Renal pelvis (tissue), 12 donors: ENCODE measurements at places on chromosomes 6 and 20. TPM values are rescaled to one million over a fixed set of nuclear protein-coding genes. Genes with fewer than 3 reads are reported as not detected.

DNA sequence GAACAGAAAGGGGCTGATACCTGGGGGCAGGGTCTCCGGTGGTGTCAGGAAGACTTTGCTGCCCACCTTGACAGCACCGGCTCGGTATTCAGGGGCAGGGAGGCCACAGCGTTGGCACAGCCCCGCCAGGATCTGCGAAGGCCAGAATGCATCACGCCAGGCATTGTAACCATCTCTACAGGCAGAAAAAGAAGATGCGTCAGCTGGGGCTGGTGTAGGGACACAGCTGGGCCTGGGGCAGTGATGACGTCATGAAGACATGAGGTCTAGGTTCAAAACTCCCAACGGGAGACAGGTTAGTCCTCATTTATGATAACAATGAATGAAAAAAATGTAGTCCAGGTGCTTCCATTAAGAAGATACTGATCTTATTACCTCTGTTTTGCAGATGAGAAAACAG, 22.0 kb downstream of the ERGIC3 start:
- no peak for DNase-seq

GRCh38 chr6:81819767-81820166, 67.3 kb upstream of the TENT5A start:
- no peak for DNase-seq

GRCh38 chr20:34703424-34704176, 544 bp upstream of the TP53INP2 start:
- DNase-seq = peak; percentile 45

DNA sequence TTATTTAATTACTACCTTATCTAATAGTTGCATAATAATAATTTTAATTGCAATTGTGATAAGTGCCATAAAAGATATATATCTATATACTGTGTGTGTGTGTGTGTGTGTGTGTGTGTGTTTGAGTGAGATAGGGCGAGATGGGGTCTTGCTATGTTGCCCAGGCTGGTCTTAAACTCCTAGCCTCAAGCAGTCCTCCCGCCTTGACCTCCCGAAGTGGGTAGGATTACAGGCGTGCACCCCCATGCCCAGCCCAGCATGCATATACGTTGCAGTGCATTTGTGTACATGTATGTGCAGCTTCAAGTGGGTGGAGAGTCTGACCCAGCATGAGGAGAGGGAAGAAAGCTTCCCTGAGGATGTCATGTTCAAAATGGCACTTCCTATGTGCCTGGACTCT, 4.6 kb upstream of the RIMS4 start:
- DNase-seq = no peak

DNA sequence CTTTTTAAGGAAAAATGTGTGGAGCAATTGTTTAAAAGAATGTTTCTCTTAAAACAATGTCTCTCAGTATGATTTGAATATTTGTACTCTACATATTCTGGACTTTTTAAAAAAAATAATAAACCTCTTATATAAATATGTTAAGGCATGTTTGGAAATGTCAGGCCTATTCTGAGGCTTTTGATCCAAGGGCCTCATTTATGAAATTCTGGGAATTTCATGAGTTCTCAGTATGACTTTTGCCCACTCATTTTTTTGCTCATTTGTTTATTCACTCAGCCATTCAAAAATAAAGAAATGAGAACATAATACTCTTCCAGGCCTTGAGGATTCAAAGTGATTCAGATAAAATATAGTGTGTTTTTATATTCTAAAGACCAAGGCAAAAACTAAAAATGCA, 60.4 kb downstream of the DOK5 start:
- DNase-seq = no peak

- no peak for DNase-seq
These were observed 95.3 kb downstream of the CD109 start for GRCh38 chr6:73791336-73791735.

GRCh38 chr6:158249340-158249836, 62.9 kb upstream of the TULP4 start:
- DNase-seq = no peak

DNA sequence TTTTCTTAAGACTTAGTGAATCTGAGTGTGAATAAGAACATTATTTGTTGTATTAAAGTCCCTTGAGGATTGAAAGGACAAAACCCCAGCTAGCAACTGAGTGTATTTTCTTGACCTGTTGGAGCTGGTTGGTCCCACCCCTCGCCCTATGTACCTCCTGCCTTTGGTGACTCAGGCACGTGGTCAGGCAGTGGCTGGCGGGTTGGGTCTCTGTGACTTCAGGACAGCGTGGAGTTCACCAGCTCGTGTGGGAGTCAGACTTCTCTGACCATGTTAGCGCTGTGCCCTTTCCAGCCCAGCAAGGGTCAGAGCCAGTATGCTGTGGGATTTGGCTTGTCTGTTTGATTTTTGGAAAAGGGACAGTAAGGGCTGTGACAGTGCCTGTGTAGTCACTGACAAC, 93.7 kb downstream of the SSR1 start:
- DNase-seq = no peak

DNA sequence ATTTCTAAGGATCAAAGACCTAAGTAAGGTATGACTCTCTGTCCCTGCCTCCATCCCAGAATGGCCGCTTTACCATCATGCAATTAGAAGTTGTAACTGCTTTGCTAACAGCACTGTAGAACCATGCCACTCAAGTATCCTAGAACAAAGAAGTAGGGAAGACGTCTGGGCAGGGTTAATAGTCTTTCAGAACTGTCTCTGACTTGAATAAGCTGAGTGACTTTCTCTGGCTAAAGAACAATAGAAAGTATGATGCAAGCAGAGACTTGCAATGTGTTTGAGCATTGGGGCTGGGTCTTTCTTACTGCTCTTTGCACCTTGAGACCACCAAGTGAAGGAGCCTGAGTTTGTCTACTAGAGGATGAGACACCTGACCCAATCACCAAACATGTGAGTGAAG, 279.6 kb upstream of the JAG1 start:
- no peak for DNase-seq

DNA sequence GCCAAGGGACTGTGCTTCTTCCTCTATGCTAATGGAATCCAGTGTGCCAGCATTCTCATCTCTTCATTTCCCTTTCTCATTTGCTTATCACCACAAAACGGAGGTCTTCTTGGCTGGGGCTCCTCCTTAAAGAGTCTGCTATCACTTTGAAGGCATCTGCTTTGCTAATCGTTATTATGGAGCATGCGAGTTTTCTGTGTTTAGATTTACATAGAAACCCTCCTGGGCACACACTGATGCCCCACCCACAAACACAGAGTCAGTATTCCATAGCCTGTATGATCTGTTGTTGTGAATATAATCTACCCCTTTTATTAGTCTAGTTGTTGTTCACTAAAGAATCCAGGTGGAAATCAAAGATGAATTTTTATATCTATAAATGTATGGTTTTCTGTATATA, 83.4 kb upstream of the XRN2 start:
- DNase-seq = no peak

- no peak for DNase-seq
These were observed 548.8 kb downstream of the COL12A1 start for GRCh38 chr6:74657011-74657410.

DNA sequence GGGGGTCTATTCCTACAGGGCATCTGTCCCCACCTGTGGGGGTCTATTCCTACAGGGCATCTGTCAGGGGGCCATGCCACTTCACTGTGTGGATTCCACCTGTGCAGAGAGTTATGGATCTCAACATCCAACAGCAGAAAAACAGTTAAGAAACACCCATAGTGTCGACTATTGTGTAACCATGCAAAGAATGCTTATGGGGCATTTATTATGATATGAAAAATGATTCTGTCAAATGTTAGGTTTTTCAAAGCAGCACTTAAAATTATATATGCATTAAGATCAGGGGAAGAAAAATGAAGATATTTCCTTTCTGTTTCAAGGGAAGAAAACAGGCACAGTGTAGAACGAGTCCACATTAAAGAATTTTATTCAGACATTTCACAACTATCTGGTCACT, 2.9 kb downstream of the GPR31 start:
- DNase-seq = no peak

DNA sequence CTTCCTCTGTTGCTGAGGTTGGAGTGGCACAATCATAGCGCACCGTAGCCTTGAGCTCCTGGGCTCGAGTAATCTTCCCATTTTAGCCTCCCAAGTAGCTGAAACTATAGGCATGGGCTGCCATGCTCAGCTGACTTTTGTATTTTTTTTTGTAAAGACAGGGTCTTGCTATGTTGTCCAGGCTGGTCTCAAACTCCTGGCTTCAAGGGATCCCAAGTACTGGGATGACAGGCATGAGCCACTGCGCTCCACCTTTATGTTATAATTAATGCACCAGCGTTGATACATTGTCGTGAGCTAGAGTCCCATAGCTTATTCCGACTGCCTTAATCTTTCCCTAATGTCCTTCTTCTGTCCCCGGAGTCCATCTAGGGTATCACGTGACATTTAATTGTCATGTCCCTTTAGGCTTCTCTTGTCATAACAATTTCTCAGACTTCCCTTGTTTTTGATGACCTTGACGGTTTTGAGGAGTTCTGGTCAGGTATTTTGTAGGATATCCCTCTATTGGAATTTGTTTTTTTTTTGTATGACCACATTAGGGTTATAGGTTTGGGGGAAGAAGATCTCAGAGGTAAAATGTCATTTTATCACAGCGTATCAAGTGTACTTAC, 63.9 kb downstream of the CEBPB start:
- DNase-seq = no peak

GRCh38 chr6:164749221-164750064, 560.0 kb downstream of the C6orf118 start:
- DNase-seq = peak; percentile 45

DNA sequence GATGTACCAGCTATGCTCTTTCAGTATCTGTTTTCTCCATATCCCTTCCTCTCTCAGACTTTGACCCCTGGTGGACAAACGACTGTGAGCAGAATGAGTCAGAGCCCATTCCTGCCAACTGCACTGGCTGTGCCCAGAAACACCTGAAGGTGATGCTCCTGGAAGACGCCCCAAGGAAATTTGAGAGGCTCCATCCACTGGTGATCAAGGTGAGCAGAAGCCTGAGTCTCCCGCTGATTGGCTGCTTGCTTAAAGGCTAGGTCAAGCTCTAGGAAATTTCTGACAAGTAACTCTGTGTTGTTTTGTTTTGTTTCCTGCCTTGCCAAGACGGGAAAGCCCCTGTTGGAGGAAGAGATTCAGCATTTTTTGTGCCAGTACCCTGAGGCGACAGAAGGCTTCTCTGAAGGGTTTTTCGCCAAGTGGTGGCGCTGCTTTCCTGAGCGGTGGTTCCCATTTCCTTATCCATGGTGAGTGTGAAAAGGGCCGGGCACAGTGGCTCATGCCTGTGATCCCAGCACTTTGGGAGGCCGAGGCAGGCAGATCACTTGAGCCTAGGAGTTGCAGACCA, 28.6 kb downstream of the C6orf89 start:
- no peak for DNase-seq

- no peak for DNase-seq
These were observed 3.5 kb upstream of the ACAT2 start for GRCh38 chr6:159758031-159759001.

GRCh38 chr20:3890398-3890751, 1.2 kb downstream of the PANK2 start:
- DNase-seq = peak; percentile 36

- DNase-seq = no peak
These were observed 242.8 kb downstream of the GJA1 start for GRCh38 chr6:121678245-121678644.

DNA sequence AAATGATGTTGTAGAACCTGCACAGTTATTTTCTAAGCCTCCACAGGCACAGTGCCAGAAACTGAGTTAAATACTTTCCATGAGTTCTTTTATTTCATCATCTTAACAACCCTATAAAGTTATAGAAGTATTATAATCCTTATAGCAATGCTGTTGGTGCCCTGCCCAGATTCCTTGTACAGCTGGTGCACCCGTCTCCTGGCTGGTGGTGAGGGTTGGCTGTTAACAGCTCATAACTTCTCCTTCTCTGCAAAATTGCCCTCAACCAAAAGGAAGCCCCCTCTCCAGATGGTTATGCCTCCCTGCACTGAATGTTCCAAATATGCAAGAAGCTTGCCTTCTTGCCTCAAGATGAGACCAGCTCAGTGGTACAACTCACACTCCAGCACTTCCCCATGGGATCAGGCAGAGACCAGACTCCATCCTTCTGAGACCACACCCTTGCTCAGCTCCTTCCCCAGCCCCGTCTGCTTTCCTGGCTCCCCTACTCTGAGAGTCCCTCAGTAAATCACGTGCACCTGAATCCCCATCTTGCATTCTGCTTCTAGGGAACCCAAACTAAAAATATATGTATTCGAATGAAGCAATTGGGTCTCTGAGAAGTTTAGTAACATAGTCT, 304.4 kb upstream of the PLCB4 start:
- no peak for DNase-seq

DNA sequence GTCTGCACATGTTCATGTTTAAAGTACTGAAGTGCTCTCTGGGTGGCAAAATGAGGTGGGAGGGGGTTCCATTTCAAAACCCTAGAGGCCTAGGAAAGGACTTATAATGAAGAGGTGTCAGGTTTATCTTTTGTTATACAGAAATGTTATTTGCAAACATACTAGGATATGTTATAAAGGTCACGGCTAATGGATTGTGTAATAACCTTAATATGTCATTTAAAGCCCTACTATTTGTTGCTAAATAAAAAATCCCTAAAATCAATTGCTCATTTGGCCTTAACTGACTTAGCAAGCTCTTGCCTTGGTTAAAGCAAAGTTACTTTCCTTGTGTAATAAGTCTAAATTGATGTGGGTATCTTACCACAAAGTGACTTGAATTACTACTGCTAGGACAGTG, 8.8 kb downstream of the NKX2-4 start:
- no peak for DNase-seq

GRCh38 chr6:13614126-13614925, 809 bp upstream of the NOL7 start:
- no peak for DNase-seq

DNA sequence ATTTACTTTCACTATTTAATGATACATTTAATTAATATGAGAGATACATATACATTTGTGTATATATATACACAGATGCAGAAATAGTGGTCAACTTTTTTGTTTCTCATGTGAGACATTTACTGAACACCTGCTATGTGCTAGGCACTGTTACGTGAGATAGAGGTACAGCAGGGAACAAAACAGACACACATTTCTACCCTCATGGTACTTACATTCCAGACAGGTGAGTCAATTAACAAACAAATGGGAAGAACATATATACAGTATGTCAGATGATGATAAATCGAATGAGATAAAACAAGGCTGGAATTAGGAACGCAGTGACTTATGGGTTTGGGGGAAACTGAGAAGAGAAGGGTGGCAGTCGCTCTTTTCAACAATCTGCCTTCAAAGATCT, 5.1 kb downstream of the TFB1M start:
- no peak for DNase-seq

The TREM2 gene
- 0.83 TPM for polyA plus RNA-seq

The LY86 gene
- 1.6 TPM for polyA plus RNA-seq

The EMILIN3 gene
- 9.6 TPM for polyA plus RNA-seq

The SEL1L2 gene
- not detected for polyA plus RNA-seq

The PRDM13 gene
- polyA plus RNA-seq = not detected

The PKIB gene
- polyA plus RNA-seq = 1.5 TPM

The ADGRF4 gene
- polyA plus RNA-seq = 0.29 TPM

The MDFI gene
- polyA plus RNA-seq = 67.5 TPM
